NCI-H2081 treated with DMSO at 0.1 percent for 48 hours (cell line): ENCODE measurements at places on chromosomes 2 and 18.

- DNase-seq, result no peak
These were observed 49.4 kb upstream of the PNPT1 start for GRCh38 chr2:55742996-55743395.

GRCh38 chr2:201396595-201396994, 39.5 kb upstream of the FLACC1 start:
- no peak for DNase-seq

GRCh38 chr2:165778653-165779451, 15.2 kb downstream of the GALNT3 start:
- no peak for DNase-seq

DNA sequence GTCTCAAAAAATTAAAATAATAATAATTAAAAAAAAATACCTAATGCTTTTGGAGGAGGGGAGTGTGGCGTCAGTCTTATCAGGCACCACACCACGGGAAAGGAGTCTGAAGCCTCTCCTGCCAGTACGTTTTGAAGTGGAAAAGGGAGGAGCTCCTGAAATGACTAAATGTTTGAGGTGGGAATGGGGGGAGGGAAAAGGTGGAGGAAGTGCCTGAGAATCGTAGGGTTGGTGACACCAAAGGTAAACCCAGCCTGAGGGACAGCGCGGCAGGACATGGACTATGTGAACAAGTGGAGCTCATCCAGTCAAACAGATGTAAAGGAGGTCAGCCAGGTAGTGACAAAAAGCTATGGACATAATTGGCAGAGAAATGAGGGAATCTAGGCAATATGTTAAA, 42.2 kb upstream of the EPHA4 start:
- DNase-seq, result no peak

- DNase-seq, result no peak
These were observed 42.1 kb upstream of the GPR39 start for GRCh38 chr2:132374551-132374950.
